Esophagus mucosa (tissue), 1 donor: ENCODE measurements at places on chromosomes 12 and 14. TPM values are rescaled to one million over a fixed set of nuclear protein-coding genes. Genes with fewer than 3 reads are reported as not detected.

- ATAC-seq: no peak
These were observed 135.9 kb upstream of the MDM1 start for GRCh38 chr12:68468036-68468435.

DNA sequence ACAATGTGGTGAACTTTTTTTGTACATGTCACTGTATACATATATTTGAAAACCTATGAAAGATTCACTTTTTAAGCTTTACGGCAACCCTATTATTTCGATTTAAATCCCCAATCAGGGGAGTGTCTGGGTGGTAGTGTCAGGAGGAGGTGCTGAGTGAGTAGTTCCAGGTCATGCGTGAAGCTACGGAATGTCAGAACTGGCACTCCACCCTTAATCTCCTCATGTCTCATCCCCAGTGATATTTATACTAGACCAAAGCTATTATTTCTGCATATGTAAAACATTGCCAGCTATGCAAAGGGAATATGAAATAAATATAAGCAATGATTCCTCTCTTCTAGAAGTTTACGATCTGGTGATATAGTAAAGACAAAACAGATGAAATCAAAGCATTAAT lies 12.3 kb downstream of the NR1H4 start:
- ATAC-seq: no peak

DNA sequence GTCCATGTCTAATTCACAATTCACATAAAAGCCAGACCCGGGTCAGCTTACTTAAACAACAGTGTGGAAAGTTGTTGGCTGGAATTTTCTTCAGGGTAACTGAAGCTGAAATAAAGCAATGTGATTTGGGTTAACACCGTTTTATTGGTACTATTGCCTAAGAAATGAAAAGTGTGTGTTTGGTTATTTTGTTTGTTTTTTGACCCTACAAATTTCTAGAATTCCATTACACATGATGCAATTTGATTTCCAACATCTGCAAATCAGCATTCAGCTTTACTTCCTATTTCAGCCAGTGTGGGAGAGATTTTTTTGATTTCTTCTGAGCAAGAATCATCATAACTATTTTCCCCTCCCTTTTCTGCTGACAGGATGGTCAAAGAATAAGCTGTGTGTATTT lies 45.7 kb upstream of the CLMN start:
- no peak for ATAC-seq

DNA sequence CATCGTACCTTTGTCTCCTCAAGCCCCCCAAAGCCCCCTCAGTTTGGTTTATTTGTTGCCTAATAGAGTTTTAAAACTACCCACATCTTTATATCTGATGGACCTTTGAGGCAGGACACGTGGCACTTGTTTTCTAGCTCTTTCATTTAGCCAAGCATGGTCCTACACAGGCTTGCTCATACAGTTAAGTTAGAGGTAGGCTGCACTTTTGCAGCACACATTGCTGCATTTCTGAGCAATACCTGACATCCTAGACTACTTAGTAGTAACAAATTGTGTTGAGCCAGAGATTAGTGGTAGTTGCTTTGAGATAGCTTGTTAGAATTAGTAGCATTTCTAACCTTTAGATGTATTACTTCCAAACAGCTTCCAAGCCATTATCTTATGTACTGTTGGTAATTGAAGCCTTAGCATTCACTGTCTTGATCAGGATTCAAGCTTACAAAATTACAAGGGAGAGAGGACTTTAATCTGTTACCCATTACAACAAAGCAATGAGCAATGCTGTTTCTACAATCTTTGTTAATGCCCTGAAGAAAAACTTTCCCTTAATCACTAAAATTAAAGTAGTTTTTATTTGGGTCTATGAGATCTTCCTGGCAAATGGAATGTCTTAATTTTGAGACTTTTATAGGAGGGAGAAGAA lies 96.6 kb downstream of the WNK1 start:
- no peak for ATAC-seq

GRCh38 chr12:113962733-113963132 lies 3.4 kb downstream of the RBM19 start:
- ATAC-seq: no peak

GRCh38 chr12:105946493-105946901 lies 192.3 kb downstream of the NUAK1 start:
- ATAC-seq: no peak

DNA sequence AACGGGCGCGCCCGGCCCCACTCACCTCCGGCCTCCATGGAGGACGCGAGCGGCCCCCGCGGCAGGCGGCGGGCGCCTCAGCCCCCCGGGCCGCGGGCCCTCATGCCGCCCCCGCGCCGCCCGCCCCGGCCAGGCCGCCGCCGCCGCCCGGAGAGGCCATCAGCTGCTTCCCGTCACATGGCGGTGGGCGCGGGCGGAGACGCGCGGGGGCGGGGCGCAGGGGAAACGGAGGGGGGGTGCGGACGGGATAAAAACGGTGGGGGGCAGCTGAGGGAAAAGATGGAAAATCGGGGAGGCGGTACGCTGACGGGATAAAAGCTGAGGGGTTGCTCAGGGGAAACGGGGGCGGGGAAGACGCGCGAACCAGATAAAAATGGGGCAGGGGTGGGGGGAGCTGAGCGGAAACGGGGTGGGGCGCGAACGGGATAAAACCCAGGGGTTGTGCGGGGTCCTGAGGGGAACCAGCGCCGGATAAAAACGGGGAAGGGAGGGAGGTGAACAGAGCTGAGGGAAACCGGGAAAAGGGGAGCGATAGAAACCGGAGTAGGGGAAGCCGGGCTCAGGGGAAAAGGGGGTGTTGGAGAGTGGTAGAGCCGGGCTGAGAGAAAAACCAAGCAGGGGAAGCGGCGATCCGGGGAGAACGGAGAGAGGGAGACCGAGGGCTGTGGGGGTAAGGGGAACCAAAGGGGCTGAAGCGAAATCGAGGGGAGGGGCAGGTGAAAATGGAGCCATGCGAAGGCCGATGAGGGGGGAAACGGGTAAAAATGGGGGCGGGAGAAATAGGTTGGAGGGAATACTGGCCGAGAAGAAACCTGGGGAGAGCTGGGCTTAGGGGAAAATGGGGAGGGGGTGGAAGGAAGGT lies at the start of gene WSB2:
WSB2 (minus strand) TSS at position 169 of the 862 bp plus-strand sequence; CDS start at position 38, 131 bp downstream.
- ATAC-seq: peak; percentile 22

- ATAC-seq: no peak
These were observed 63.6 kb upstream of the ELK3 start for GRCh38 chr12:96130396-96131059.

- no peak for ATAC-seq
These were observed 318.7 kb downstream of the LRFN5 start for GRCh38 chr14:41925409-41925808.

DNA sequence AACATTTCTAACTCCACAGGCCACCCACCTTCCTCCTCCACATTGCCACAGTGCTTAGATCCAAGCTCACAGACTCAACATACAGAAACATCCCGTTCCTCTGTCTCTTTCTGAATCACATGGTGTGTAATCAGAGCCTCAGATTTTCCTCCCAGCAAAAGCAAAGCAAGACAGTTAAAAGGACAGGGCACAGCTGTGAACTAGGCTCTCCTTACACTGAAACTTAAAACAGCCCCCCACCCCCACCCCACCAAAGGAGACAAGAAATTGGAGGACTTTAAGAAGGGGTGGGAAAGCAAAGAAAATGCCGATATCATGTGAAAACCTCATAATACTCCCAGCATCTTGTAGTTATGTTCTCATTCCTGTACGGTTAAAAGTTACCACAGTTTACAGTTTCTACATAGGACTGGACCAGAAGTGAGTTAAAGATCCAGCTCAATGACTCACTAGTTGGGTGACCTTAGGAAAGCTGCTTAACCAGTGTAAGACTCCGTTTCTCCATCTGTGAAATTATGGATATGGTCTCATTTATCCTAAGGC lies 4.8 kb downstream of the YBX3 start:
- peak; percentile 24 for ATAC-seq

DNA sequence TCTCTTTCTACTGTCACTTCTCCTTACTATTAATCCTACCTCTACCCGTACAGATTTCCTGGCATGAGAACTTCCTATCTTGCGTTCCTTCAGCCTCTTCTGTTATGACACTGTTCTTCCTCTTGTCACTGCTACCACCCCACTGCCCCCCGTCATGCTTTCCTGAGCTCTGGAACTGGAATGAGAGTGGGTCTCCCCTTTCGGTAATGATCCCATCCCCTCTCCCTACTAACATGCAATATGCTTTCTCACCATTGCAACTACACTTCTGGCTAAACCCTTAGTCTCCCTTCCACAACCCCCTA lies 4.9 kb upstream of the AP1G2 start:
- ATAC-seq: no peak

GRCh38 chr14:48304729-48305128 lies 629.3 kb upstream of the MDGA2 start:
- no peak for ATAC-seq

- ATAC-seq: peak; percentile 4
These were observed 753 bp upstream of the ATP5MC2 start for GRCh38 chr12:53676656-53677015.

DNA sequence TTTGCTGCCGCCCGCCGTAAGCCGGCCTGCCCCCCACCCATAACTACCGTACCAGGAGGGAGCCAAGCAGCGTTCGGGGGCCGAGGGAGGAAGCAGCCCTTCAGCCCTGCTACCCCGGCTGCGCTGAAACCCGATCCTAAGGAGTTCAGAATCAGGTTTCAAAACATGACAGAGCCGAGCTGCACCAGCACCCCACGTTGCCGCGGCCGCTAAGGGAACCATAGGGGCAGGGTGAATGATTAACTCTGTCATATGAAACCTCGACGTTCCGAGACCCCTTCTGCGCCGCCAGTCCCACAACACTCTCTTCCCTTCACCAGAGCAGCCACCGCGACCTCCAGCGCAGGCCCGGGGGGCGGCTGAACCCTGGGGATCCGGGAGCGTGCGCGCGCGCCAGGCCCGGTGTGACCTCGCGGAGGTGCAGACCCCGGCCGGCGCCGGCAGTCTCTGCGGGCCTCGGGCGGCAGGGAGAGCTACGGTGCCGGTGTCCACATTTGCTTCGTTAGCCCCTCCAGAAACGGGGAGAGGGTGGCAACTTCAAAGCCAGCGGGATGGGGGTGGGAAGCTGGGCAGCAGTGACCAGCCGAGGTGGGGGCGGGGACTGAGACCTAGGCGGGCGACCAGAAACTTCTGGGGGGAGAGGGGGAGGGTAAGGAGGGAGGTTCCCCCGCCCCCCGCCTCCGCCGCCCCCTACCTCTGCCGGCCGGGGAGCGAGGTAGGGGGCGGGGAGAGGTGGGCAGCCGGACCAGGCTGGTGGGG lies 1.6 kb downstream of the SIX4 start:
- ATAC-seq: peak; percentile 36

DNA sequence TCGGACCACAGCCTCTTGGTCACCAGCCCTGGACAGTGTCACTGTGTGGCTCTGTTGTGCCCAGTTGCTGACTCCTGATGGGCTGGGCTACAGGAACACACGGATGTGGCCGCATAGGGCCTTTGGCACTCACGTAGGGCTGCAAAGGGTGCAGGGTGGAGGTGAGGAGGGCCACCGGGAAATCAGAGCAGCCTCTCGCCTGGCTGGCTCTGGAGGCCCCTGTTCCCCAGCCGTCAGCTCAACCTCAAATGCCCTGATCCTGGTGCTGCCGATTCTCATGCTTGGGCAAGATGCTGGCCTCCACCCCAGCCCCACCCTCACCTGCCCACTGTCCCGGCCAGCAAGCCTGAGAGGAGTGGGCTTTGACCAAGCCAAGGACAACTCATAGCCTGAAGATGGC lies 59.0 kb downstream of the SLC6A12 start:
- ATAC-seq: no peak

DNA sequence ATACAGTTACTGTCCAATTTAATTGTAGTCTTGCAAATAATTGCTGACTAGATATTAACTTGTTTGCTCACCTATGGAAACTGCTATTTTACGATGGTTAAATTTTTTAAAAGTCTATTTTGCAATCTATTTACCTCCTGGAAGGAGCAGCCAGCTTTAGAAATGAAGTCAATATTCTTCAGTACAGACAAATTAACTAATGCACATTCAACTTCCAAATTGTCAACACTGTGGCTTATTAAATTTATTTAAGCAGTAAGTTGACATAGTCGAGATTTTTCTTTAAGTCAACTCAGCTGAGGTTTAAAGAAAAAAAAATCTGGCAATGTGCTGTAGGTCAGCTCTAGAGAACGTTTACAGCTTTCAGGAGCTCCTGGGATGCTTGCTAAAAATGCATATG lies 221.2 kb downstream of the SSPN start:
- ATAC-seq: no peak

DNA sequence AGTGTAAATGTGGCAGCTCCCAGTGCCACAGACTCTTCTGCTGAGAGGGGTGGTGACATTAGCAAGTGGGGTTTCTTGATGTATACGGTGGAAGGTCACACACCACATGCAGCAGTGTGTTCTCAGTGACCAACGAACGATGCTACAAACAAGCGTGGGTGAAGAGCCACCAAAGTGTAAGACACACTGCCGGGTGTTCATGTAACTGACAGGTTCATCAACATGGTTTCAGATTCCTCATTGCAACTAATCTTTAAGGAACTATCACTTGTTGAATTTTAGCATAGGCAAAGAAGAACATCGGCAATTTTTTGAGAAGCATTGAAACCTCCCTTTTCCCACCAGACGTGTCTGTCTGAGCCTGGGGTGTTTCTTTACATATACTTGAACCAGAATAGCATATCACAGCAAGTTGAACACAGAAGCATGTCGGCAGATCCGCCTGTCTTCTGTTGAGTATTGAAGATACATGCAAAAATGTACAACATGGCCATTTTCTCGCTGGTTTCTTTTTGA lies 58.8 kb downstream of the PPP2R5C start:
- ATAC-seq: no peak

The CFL2 gene
- total RNA-seq: 7.0 TPM

The ZNF891 gene
- total RNA-seq: 0.64 TPM

The NXPH4 gene
- total RNA-seq: 6.7 TPM

The CLEC4A gene
- 0.96 TPM for total RNA-seq

The TAMALIN gene
- 3.9 TPM for total RNA-seq

The CLEC12A gene
- total RNA-seq: 0.36 TPM

The AQP6 gene
- total RNA-seq: not detected
